Omental fat pad (tissue), 4 donors: ENCODE measurements at places on chromosomes 12 and 14. TPM values are rescaled to one million over a fixed set of nuclear protein-coding genes. Genes with fewer than 3 reads are reported as not detected.

- no peak for DNase-seq
Observed at GRCh38 chr12:120324841-120325417, 2.6 kb downstream of the PLA2G1B start.

- DNase-seq, result no peak
Observed at GRCh38 chr12:62860501-62861411, 74.2 kb downstream of the PPM1H start.

DNA sequence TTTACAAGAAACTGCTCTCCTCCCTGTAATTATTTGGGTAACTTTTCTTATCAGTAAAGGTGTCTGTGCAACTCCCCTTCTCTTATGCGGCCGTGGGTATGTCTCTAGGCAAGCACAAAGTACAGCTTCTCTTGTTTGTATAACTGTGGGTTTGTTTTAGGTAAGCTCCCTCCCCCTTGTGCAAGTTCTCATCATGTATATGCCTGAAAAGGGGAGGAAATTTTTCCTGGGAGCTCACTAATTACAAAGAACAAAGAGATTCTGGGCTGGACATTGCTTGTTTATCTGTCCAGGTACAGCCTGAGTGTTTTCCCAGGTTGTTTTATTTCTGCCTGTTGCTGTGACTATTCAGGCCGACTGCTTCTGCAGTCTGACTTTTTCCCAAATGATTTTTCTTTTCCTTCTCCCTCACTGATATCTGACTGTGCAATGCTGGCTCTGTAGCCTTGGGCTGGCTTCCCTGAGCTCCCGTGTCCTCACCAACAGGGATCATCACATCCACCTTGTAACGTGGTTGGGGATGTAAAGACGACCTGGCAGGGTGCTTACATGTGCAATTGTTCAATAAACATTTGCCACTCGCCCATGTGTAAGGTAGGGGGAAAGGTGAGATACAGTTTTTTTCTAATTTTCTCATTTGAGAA is 916.5 kb downstream of the AACS start:
- no peak for DNase-seq

- DNase-seq, result no peak
Observed at GRCh38 chr14:56056031-56056430, 62.2 kb upstream of the PELI2 start.

The SPX gene
- total RNA-seq, result 0.95 TPM

The PLCZ1 gene
- not detected for total RNA-seq

DNA sequence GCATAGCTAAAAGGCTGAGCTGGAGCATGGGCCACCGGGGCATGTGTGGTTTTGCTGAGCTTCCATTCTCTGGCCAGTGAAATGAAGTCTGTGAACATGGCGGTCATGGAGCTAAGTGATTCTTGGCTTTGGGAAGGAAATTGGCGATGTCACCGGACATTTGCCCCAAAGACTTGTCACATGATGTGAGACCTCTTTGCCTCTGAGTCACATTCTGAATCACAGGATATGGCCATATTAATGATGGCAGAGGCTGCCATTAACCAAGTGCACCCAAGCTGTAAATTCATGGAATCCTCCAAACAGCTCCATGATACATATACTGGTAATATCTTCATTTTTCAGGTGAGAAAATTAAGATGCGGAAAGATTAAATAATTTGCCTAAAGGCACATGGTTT is 27.4 kb upstream of the BATF start:
- no peak for DNase-seq
